ENCODE measurements at places on chromosomes 16 and 17. TPM values are rescaled to one million over a fixed set of nuclear protein-coding genes. Genes with fewer than 3 reads are reported as not detected.

- no peak for DNase-seq
Observed at GRCh38 chr17:13735444-13735843, 133.7 kb upstream of the HS3ST3A1 start.

SYNGR3 gene
- 1.5 TPM for polyA plus RNA-seq

TMC6 gene
- 24.8 TPM for polyA plus RNA-seq

WIPF2 gene
- 33.3 TPM for polyA plus RNA-seq
